CD8-positive, alpha-beta T cell (primary cell): ENCODE measurements at places on chromosomes 4 and X.

DNA sequence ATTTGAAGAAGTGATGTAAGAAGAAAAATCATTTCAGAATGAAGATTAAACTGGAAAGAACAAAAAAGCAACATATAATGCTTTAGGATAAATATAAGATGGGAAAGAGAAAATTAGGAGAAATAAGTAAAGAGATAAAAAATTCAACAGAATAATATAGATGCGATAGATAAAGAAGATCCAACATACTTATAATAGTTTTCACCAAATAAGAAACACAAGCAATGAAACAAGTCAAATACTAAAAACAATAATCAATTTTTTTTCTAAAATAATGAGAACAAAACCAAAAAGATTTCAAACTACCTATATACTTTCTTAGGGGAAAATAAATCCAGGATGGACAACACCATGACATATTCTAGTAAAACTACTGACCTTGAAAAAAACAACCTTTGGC lies 10.1 kb upstream of the DKK2 start:
- no peak for DNase-seq

DNA sequence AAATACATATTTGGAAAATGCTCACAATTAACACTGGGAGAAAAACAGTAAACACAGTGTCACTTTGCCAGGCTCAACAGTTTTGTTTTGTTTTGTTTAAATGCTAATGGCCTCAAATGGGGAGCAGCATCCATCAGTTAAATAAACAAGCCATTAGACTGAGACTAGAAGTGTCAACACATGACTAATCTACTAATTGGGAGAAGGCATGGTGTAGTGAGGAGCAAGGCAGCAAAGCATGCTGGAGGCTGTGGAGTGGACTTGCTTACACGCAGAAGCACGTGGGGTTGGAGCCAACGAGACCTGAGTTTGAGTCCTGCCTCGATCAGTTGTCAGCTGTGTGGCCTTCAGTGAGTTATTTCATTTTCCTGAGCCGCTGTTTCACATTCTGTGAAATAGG lies 29.0 kb downstream of the UTP14A start:
- no peak for DNase-seq

DNA sequence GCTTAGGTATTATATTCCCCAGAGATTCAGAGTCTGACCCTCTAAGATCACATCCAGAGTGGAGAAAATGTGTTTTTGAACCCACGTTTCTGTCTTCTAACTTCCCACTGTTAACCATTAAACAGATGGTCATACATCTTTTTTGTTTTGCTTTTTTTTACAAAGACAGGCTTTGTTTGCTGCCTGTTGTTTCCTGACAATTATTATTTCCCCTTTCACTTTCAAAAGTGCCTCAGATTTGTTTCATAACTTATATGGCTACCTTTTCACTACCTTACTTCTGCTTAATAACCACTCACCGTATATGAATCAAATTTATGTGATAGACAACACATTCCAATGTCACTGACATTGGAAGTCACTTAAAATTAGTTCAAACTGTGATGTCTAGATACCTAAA lies 142.2 kb downstream of the HS3ST1 start:
- DNase-seq: no peak

- DNase-seq: no peak
Observed at GRCh38 chr4:175147233-175147632, 229.1 kb downstream of the ADAM29 start.

GRCh38 chr4:108384544-108384943 lies 215.8 kb upstream of the LEF1 start:
- no peak for DNase-seq

DNA sequence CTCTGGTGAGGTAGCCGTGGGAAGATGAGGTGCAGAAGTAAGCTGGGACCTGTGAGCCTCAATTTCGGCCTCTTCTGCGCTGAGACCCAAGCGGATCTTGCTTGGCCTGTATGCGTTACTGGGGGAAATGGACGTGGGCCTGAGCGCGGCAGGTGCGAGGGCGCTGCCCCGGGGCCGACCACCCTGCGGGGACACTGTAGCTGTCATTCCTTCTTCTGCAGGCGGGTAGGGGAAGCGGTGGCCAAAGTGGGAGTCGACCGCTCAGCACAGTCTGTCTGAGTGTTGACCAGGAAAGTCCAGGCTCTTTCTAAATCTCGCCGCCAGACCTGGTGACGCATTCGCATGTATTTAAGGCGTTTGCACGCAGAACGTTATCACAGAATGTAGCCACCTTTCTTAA lies 3.3 kb upstream of the LRAT start:
- no peak for DNase-seq

- no peak for DNase-seq
Observed at GRCh38 chrX:72043636-72044035, 88.1 kb downstream of the RTL5 start.

- DNase-seq: no peak
Observed at GRCh38 chr4:7381221-7381889, 53.4 kb downstream of the PSAPL1 start.

- no peak for DNase-seq
Observed at GRCh38 chr4:73606465-73606974, 13.7 kb downstream of the RASSF6 start.

- no peak for DNase-seq
Observed at GRCh38 chr4:135515295-135515694, 1313.7 kb upstream of the PABPC4L start.

DNA sequence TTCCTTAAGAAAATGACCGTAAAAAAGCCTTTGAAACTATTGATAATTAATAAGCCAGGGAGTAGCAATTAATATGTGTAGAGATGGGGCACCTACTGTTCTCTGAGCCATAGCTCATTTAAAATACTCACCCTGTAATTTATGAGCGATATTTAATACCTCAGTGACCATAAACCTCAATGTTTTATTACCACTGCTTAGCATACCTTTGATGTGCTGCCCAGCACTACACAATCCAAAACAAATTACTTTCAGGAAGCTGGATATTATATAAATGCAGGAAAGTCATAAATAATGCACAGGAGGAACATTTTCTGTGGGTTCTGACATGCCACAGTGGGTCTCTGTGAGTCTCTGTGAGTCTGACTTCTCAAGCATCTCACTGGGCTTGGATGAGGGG lies 166.1 kb upstream of the RPL34 start:
- DNase-seq: no peak

GRCh38 chr4:108813261-108813660 lies 50.4 kb upstream of the ETNPPL start:
- DNase-seq: no peak

DNA sequence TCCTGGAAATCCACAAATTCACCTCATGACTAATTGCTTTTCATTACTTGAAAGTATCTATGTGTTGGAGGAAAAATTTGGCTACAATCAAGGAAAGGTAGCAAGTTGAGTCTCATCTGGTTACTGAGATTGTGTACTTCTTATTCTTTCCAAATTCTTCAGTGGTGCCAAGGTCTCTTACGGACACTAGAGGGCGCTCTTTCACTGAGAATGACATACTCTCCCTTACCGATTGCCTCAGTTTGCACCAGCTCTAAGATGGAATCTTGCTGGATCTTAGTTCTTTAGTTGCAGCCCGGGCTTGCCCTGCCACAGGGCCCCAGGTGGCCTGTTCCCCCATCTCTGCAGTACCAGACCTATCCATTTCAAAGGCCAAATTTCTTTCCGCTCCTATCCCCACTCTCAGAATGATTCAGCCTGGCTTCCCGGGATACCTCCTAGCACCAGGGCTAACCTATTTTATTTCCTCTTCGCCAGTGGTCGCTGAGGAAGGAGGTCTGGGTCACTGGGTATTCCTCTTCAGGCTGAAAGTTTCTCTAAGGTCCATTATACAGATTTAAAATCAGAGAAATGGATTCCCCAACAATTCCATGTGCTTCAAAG lies 24.6 kb upstream of the GPR50 start:
- no peak for DNase-seq

DNA sequence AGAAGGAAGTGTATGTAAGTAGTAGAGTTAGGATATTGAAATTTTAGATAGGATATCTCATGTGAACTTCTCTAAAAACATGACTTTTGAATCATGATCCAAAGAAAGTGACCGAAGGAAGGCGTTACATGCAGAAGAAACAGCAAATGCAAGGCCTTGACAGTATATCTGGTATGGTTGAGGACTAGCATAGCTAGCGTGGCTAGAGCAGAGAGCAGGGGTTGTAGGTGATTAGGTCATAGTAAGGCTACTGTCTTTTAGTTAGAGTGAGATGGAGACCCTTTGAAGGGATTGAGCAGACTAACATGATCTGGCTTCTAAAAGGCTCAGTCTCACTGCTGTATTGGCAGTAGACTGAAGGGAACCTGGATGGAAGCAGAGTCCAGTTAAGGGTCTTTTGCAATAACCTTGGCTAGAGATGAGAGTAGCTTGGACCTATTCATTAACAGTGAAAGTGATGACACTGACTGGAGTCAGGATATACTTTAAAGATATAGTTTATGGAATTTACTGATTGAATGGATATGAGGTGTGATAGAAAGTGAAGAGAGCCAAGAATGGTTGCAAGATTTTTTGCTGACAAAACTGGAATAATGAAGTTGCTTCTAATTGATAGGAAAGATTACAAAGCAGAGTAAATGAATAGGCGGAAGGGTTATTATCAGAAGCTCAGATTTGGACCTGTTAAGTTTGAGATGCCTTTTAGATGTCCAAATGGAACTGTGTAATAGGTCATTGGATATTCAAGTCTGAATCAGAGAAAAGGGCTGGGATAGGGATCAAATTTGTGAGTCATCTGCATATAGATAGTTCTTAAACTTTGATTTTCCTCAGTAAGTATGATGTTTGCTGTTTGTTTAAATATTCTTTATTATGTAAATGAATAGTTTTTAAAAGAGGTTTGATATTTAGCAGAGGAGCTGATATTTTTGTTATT lies 59.8 kb downstream of the MRPL1 start:
- DNase-seq: no peak

- no peak for DNase-seq
Observed at GRCh38 chr4:57403591-57403990, 293.4 kb upstream of the IGFBP7 start.

GRCh38 chr4:23737571-23737970 lies 152.3 kb downstream of the PPARGC1A start:
- DNase-seq: no peak

- no peak for DNase-seq
Observed at GRCh38 chr4:188139141-188139540, at the start of gene TRIML1. Gene TRIML1, plus strand, starts transcription at chr4:188139441. Its CDS starts 118 bp downstream, at chr4:188139559.

DNA sequence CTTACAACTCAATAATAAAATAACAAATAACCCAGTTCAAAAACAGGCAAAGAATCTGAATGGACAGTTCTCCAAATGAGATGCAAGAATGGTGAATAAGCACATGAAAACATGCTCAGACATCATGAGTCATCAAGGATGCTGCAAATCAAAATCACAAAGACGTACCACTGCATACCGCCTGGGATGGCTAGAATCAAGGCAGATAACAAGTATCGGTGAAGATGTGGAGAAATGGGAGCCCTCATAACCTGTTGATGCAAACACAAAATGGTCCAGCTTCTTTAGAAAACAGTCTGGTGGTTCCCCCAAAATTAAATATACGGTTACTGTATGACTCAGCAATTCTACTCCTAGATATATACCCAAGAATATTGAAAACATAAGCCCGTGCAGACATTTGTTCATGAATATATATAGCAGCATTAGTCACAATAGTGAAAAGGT lies 32.5 kb downstream of the AKAP4 start:
- DNase-seq: no peak

- DNase-seq: no peak
Observed at GRCh38 chrX:68703369-68703768, 55.9 kb downstream of the STARD8 start.

- no peak for DNase-seq
Observed at GRCh38 chrX:20011608-20012007, 20.7 kb upstream of the BCLAF3 start.

DNA sequence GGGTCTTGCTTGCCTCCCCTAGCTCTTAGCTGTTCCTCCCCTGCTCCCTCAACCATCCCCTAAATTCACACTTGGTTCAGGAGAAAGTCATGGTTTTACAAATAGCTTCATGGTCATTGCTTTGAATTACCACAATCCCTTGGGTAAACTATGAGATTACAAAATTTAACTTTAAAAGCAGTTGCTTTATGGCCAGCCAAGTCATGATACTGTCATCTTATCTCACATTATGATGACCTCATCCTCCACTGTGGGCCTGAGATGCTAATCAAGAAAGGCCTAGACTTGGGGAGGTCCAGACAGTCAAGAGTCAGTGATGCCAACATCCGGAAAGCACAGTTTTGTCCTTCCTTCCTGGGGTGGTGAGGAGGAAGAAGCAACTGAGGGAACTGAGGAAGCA lies 10.5 kb upstream of the FGF16 start:
- DNase-seq: no peak

- DNase-seq: no peak
Observed at GRCh38 chr4:98603683-98604521, 54.5 kb downstream of the TSPAN5 start.

GRCh38 chr4:48307528-48307927 lies 33.8 kb upstream of the SLAIN2 start:
- no peak for DNase-seq

- DNase-seq: no peak
Observed at GRCh38 chr4:85932500-85933290, 427.2 kb downstream of the MAPK10 start.

GRCh38 chrX:129843209-129843458 lies 552 bp downstream of the ZDHHC9 start:
- DNase-seq: no peak

DNA sequence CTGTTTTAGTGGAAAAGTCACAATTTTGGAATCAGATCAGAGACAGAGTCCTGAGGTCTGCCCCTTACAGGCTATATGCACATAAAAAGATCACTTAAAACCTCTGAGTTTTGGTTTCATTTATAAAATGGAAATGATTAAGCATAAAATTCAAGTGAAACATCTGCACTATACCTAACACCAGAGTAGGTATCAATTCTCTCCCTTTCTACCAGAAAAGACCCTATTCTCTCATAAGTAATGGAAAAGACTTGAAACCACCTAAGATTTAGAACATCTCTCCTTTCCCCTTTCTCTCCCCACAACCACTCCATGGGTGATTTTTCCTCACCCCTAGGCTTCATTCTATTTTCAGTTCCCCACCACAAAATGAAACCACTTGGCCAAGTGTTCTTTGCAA lies 907 bp downstream of the LHFPL1 start:
- no peak for DNase-seq

DNA sequence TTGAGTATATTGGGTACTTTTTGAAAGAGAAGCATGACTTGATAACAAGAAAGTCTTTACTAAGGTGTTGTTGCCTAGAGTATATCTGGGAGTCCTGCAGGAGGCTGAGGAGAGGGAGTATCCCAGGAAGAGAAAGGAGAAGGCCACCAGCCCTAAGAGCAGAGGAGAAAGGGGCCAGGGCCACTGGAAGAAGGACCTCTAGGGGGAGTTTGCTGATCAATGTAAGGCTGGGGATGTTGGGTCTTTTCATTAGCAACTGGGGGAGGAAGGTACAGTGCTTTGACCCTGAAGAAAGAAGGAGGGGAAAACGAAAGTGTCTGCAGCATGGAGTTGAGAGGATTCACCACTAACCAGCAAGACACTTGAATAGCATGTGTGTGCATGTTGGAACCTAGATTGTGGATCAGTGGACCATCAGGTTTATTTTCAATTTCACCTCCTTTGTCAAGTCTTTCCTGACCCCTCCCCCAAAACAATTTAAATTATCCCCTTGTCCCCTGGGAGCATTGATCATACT lies 4.5 kb downstream of the SMIM9 start:
- DNase-seq: no peak
